Stimulated activated CD8-positive, alpha-beta memory T cell treated with anti-CD3 and anti-CD28 coated beads, Interleukin-7, amount 100 ng/mL, for 24 hours (primary cell): ENCODE measurements at places on chromosomes 1 and 21.
A peak's percentile ranks its signal among the peaks of the same experiment; 100 is the strongest.

- DNase-seq, result no peak
Observed at GRCh38 chr1:88935522-88936222, 44.3 kb upstream of the GTF2B start.

DNA sequence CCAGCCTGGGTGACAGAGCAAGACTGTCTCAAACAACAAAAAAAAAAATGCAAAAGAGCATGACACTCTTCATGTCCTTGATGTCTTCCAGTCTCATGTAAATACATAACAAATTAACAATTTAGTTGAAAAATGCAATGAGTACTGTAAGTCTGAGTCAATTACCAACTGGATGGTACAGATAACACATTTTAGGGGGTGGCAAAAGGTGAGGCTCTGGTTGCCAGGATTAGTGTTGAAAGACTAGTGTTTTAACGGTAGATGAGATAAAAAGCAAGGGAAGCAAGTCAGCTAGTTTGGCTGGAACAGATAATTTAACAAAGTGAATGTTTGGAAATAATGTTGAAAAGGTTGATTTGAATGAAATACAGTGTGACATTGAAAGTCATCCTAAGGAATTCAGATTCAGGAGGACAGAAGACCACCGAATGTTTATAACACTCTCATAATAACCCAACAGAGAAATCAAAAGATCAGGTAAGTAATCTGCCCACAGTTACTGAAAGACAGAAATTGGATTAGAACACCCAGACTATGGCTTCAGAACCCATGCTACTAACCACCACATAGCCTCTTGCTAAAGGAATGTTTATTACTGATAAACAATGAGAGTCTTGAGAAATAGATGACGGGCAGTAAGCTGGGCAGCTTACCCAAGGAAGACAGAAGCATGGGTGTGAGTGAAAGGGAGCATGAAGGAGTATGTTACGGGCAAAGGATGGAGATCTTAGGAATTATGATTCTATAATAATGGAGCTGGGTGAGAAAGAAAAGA is 312.4 kb downstream of the HMCN1 start:
- no peak for DNase-seq

DNA sequence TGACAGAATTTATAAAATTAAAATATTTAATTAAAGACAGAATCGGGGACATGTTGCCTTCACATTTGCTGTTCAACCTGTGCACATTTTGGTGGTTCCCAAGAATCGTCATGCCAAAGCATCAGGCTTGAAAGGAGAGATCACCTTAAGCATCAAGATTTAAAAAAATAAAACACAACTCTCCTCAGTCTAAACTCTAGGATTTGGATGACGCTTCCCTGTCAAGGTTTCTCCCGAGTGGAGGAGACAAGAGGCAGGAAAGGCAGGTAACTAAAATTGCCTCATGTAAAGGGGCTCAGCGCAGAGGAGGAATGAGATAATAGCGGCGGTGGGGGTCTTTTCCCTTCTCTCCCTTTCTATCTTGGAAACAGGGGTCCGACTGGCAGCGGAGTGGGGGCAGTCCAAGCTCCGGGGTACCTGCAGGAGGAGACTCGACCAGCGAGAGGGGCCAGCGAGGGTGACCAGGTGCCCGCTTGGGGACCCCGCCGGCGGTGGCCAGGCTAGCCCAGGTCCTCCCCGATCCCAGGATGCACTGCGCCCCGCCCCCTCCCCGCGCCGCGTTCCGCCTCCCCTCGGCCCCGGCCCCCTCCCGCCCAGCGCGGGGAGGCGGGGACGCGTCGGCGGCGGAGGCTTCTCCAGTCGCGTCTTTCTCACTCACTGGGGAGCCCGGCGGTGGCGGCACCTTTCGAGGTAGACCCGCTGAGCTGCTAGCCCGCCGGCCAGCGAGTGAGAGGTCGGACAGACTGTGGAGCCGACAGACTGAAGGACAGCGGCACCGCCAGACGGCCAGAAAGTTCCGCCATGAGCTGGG is at the start of gene FNBP1L:
Gene FNBP1L, plus strand, starts transcription at position 638 of the 811 bp plus-strand sequence. Its CDS starts 164 bp downstream, at position 802.
- DNase-seq, result peak; percentile 19

DNA sequence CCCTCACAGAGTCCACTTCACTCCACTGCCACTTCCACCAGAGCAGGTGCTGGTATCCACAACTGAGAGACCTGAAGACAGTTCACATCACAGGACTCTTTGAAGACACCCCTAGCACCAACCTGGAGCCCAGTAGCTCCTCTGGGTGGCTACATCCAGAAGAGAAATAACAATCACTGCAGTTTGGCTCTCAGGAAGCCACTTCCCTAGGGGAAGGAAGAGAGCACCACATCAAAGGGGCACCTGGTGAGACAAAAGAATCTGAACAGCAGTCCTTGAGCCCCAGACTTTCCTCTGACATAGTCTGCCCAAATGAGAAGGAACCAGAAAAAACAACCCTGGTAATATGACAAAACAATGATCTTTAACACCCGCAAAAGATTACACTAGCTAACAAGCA is 113.2 kb downstream of the TENT5C start:
- no peak for DNase-seq

- peak; percentile 51 for DNase-seq
Observed at GRCh38 chr1:155050560-155051341, at the start of gene ADAM15. ADAM15 (plus strand) TSS chr1:155051316; CDS start chr1:155051387, 71 bp downstream.
